Panc1 (cell line): ENCODE measurements at places on chromosomes 6 and 20.

DNA sequence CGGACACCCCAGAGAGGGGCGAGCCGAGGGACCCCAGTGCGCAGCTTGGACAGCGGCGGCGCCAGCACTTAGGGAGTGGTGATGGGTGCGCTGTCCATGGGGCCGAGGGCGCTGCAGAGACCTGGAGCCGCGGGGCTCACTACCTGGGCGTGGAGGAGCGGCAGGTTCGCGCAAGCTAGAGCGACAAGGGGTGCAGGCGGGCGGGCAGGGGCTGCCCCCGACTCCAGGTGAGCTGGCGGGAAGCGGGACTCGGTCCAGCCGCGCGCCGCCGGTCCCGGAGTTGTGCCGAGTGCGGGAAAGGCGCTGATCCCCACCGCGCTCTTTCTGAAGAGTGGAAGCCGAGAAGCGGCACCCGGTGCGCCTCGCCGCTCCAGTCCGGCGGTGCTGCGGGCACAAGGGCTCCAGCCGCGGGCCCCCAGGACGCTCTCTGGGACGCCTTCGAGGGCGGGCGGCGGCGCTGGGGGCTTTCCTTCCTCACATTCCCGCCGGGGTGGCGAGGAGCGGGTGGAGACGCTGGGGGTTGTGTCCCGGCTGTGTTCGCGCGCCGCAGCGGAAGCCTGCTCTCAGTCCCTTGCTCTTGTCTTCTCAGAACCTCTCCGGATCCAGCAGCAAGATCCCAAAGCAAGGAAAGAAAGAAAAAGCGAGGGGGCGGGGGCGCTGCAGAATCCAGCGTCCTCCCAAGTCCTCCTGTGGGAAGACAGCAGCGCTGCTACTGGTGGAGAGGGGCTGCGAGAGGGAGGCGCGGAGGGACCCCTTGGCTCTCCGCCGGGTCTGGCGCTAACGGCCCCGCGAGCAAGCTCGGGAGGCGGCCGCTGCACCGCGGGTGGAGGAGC is at the start of gene B3GAT2:
Gene B3GAT2, minus strand, starts transcription at position 610 of the 833 bp plus-strand sequence. CDS start 631 bp downstream, outside the sequence.
- H3K27ac ChIP-seq = no peak within 1 kb of the TSS
- peaks cover 56% of the 10 kb centered on the region for H3K27me3 ChIP-seq
- peaks cover 6% of the 10 kb centered on the region for H3K4me1 ChIP-seq
- H3K36me3 ChIP-seq = no peaks in the 10 kb centered on the region
- DNase-seq = no peak

DNA sequence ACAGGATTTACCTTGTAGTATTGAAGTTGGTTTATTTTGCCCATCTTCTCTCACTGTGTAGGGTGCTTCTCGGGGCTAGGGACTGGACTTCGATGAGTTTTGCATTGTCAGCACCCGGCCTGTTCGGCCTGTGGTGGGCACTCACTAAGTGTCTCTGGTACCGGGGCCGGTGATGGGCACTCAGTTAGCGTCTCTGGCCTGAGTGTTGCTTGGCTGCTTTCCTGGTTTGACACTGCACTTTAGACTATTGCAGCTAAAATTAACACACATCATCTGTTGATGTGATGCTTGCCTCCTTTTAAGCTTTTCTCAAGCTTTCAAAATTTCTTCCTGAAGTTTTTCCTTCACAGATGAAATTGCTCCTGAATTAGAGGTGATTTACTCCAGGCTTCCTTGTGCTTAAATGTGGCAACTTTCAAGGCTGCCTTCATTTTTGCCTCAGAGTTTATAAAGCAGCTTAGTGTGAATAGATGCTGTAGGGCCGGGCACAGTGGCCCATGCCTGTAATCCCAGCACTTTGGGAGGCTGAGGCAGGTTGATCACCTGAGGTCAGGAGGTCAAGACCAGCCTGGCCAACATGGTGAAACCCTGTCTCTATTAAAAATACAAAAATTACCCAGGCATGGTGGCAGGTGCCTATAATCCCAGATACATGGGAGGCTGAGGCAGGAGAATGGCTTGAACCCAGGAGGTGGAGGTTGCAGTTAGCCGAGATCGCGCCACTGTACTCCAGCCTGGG is 41.7 kb upstream of the TULP4 start:
- DNase-seq = no peak
- H3K4me1 ChIP-seq = no peaks in the 10 kb centered on the region
- no peak overlapping the region for H3K4me3 ChIP-seq
- no peak overlapping the region for H3K27ac ChIP-seq

GRCh38 chr6:44192428-44193041 is 24.2 kb upstream of the MYMX start:
- no peak overlapping the region for H3K27ac ChIP-seq
- no peaks in the 10 kb centered on the region for H3K4me1 ChIP-seq
- no peak overlapping the region for H3K4me3 ChIP-seq
- no peaks in the 10 kb centered on the region for H3K36me3 ChIP-seq
- DNase-seq = no peak

DNA sequence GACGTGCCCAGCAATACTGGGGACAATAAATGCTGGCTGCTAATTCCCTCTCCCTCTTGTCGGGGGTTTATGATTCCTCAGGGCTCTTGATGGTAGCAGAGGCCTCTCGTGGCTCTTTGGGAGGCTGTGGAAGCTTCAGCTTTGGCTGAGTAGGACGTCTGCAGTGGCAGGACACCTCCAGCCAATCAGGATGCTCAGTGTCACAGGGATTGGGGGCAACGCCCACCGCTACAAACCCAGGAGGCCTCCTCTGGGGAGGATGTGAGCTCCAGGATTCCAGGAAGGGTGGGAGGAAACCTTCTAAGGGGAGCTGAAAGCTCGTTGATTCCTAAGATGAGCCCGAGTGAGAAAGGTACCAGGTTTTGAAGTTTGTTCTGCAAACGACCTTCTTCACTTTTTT is 19.4 kb downstream of the RSPO4 start:
- H3K27me3 ChIP-seq = peaks cover 11% of the 10 kb centered on the region
- H3K27ac ChIP-seq = no peak overlapping the region
- H3K4me1 ChIP-seq = no peaks in the 10 kb centered on the region
- H3K36me3 ChIP-seq = no peaks in the 10 kb centered on the region

DNA sequence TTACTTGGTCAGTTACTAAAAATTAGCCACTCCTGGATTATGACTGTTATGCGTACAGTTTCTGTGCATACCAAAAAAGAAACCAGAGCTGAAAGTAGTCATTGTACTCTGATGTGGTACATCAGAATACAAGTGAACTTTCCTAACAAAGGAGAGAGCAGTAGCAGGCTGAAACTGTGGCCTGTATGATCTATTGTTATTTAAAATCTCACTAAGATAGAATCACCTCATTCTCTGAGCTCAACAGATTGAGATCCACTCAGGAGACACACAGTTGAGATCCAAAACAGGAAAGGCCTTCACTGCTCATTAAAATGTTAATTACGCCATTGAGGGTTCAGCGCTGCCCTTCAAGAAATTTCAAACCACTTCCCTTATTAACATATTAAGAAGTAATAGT is 576.4 kb downstream of the LMBRD1 start:
- H3K27me3 ChIP-seq = no peaks in the 10 kb centered on the region
- no peak overlapping the region for H3K4me3 ChIP-seq
- DNase-seq = no peak
- no peaks in the 10 kb centered on the region for H3K4me1 ChIP-seq

DNA sequence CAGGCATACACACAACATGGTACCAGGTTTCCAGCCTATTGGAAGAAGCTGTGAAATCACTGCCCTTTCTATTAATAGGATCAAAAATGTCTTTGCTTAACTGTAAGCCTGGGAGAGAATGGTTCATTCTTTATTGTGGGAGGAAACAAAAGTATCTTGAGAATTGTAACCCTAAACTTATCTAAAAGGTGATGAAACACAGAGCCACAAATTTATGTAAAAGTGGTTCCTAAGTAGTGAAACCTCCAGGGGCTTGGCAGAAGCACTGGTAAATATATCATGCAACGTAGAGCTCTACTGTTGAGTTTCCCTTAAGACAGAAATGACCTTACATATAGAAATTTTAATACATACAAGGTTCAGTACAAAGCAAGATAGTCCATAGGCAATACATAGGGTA is 17.2 kb upstream of the NOX3 start:
- H3K4me3 ChIP-seq = no peak overlapping the region
- no peaks in the 10 kb centered on the region for H3K4me1 ChIP-seq
- H3K27ac ChIP-seq = no peak overlapping the region
- no peak for DNase-seq
- H3K27me3 ChIP-seq = no peaks in the 10 kb centered on the region

DNA sequence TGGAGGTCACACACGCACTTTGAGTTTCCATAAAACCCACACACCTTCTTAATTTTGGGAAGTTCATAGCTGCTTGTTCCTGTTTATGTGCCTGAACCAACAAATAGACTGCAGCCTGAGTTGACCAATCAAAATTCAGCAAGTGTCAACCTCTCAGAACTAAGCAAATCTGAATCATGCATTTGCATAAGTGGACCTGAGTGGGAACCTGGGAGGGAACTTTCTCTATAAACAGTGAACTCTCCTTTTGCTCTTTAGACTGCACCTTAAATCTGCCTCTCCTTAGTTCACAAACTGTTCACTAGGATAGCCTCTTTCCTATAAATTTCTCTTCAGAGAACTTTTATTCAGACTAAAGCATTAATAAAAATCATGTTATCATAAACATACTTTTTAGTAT is 37.9 kb downstream of the SLC17A1 start:
- H3K27ac ChIP-seq = no peak overlapping the region
- no peaks in the 10 kb centered on the region for H3K4me1 ChIP-seq
- H3K27me3 ChIP-seq = no peaks in the 10 kb centered on the region
- no peak for DNase-seq
- H3K4me3 ChIP-seq = no peak overlapping the region
